ENCODE measurements at places on chromosomes 12 and 14.
A peak's percentile ranks its signal among the peaks of the same experiment; 100 is the strongest.

DNA sequence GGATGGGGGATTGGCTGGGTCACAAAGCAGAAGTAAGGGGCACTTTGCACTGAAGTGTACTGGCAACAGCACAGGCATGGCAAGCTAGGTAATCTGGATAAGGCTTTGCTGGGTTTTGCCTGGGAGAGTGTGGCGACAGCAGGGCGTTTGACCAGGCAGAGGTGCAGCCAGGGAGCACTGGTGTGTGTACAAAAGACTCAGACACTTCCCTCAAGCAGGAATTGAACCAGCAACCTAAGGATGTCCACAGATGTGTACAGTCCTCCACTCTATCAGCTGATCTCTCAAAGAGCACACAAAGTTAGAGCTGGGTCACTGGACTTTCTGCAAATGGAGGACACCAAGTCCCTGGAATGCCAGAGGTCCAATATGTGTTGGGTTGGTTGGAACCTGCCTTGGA is 15.4 kb upstream of the RNASE4 start:
- no peak for DNase-seq

- peak; percentile 82 for DNase-seq
Measured at GRCh38 chr12:124379938-124380754, 85.3 kb downstream of the RFLNA start.

GRCh38 chr14:74364271-74364880 is 16.1 kb downstream of the VRTN start:
- DNase-seq, result no peak

- no peak for DNase-seq
Measured at GRCh38 chr12:58804749-58805148, 115.6 kb downstream of the LRIG3 start.

DNA sequence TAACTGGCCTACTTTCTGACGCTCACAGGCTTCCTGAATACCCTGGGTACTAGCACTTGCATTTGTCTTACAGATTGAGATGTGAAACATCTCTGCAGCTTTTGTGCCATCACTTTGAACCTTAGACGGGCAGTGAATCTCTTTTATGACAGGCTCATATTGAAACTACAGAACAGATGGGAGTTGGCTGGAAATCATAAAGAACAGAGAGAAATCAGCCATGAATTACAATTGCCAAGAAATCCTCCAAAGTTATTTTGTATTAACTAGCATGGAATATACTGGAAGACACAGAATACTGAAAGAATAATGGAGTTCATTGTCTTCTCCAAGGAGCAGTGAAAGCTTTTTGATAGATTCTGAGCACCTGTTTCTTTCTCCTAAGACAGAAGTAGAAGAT is 32.7 kb downstream of the MYF5 start:
- no peak for DNase-seq

Measured in H54 (cell line).